T-helper 2 cell (primary cell): ENCODE measurements at places on chromosomes 1 and 21.

GRCh38 chr1:93143136-93143535, 37.1 kb downstream of the TMED5 start:
- DNase-seq: no peak

DNA sequence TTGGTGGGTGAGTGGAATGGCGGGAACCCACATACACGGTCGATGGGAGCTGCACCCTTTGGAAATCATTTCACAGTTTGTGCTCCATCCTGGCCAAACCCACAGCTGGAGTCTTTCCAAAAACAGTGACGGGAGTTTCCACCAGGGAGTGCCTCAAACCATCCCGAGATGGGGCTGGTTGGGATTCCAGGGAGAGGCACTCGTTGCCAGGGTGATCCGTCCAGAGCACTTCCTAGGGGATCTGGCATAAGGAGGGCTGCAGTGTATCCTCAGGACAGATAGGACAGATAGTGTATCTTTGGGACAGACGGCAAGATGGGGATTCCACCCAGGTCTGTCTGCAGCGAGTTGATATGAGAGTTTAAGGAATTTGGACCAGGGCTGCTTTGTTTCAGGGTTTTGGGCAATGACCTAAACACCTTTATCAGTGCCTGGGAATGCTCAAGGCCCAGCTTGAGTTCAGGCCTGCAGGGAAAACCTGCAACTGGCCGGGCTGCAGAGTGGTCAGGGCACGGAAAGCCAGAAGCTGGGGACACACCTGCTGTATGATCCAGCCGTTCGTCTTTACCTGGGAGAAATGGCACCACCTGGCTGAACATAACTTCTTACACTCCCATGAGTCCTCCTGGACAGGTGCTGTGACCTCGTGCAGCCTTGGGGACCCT, 3.4 kb upstream of the POFUT2 start:
- DNase-seq: no peak

DNA sequence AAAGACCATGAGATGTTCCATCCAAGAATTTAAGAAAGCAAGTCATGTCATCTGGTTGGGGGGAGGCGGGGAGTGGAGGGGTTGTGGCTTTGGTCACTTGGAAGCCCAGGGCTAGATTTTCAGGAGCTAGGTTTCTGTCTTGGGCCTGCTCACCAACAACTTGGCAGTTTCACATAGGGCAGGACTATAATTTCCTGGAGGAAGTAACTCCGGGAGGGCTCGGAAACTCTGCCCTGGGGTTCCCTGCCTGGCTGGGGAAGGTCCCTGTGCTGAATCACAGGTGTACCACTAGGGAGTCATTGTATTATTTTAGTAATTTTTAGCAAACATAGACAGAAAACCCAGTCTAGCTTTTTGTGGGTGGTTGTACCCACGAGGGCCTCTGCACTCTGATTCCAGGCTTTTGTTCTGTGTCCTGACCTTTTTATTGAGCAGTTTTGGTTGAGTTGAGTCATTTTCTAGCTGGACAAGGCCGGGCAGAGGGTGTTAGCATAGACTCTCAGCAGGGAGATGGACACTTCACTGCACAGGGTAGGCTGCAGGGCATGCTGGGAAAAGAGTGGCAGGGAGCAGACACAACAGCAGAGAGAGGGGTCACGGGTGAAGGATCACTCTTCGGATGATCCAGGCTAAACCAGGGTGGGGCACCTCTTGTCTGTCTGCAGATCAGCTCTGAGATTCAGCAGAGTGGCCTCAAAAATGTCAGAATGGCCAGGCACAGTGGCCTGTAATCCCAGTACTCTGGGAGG, 144.7 kb downstream of the GRIK3 start:
- DNase-seq: no peak

GRCh38 chr1:228099331-228099732, 3.8 kb downstream of the C1orf35 start:
- no peak for DNase-seq

DNA sequence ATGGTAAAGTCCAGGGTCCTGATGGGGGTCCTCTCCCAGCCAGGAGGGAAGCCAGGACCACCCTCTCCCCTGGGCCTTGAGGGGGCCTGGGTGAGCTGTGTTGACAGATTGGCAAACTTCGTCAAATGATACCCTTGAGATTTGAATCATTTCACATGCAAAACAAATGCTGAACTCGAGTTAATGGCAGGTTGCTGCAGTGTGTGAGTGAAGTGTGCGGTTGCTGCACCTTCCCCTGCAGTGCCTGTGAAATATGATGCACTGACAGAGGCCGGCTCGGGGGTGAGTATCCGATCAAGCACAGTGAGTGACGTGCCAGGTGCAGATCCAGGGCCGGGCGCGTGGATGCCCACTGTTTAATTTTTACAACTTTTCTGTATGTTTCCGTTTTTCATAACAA, 5.7 kb upstream of the KRTAP12-1 start:
- DNase-seq: no peak
